ENCODE measurements at places on chromosomes 1 and 21. TPM values are rescaled to one million over a fixed set of nuclear protein-coding genes. Genes with fewer than 3 reads are reported as not detected.

TMOD4 gene
- total RNA-seq = 1.6 TPM

- no peak overlapping the region for H3K27ac ChIP-seq
- H3K36me3 ChIP-seq = no peaks in the 10 kb centered on the region
- no peaks in the 10 kb centered on the region for H3K27me3 ChIP-seq
- no peak overlapping the region for H3K4me3 ChIP-seq
- DNase-seq = peak; percentile 30
- H3K4me1 ChIP-seq = peaks cover 4% of the 10 kb centered on the region
Observed at GRCh38 chr1:4172644-4173599, 272.9 kb upstream of the C1orf174 start.

GRCh38 chr21:44568261-44568660, 5.3 kb upstream of the KRTAP10-4 start:
- no peak for DNase-seq
- no peaks in the 10 kb centered on the region for H3K27me3 ChIP-seq
- peaks cover 3% of the 10 kb centered on the region for H3K36me3 ChIP-seq
- H3K27ac ChIP-seq = no peak overlapping the region
- no peak overlapping the region for H3K4me3 ChIP-seq

TRIM46 gene
- total RNA-seq = 16.5 TPM

DNA sequence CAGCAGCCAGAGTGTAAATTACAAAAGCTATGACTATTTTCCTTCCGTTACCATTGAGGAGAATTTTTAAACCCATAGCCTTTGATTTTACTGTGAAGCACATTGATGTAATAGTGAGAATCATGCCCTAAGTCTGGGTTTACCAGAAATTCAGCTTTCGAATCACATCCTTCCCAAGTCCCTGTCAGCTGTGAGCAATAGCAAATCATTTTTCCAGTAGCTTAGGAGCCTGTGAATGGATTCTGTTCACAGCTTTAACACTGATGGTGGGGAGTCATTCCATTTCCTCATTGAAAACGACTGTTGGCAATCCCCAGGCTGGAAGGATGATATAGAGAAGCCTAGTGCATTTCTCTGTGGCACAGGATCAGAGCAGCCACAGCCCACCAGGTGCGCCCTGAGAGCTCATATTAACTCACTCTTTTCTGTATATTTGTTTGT, 82.2 kb upstream of the C1orf105 start:
- no peak for DNase-seq
- H3K4me1 ChIP-seq = peaks cover 3% of the 10 kb centered on the region
- no peak overlapping the region for H3K4me3 ChIP-seq
- no peaks in the 10 kb centered on the region for H3K27me3 ChIP-seq
- H3K27ac ChIP-seq = no peak overlapping the region

GNAI3 gene
- total RNA-seq = 9.8 TPM
